ENCODE measurements at places on chromosomes 6 and 20.

GRCh38 chr20:63017826-63018411 is 11.2 kb upstream of the BHLHE23 start:
- DNase-seq = no peak

- DNase-seq = no peak
Observed at GRCh38 chr6:109075934-109076333, 18.7 kb downstream of the SESN1 start.

DNA sequence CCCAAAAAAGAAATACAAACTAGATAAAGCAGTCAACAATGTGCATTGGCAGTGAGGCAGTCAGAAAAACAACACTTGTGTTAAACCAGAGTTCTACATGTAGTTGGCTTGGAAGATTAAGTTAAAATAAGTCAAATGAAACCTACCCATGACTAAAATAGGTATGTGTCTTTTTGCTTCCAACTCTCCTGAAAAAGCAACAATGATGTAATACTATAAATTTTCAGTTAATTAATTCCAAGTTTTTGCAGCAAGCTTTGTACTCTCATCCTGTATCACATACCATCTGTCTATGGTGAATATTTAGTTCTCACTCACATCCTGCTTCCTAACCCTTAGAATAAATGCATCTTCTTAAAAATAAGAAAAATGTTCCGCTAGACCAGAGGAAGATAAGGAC is 261.5 kb downstream of the KIF16B start:
- no peak for DNase-seq

- DNase-seq = no peak
Observed at GRCh38 chr6:28531479-28532128, 5.9 kb downstream of the GPX5 start.

- no peak for DNase-seq
Observed at GRCh38 chr6:147651249-147652063, 143.0 kb downstream of the SAMD5 start.

- DNase-seq = no peak
Observed at GRCh38 chr6:10873374-10873773, 8.5 kb downstream of the GCM2 start.

GRCh38 chr6:170040906-170041305 is 250.0 kb downstream of the DLL1 start:
- DNase-seq = no peak

DNA sequence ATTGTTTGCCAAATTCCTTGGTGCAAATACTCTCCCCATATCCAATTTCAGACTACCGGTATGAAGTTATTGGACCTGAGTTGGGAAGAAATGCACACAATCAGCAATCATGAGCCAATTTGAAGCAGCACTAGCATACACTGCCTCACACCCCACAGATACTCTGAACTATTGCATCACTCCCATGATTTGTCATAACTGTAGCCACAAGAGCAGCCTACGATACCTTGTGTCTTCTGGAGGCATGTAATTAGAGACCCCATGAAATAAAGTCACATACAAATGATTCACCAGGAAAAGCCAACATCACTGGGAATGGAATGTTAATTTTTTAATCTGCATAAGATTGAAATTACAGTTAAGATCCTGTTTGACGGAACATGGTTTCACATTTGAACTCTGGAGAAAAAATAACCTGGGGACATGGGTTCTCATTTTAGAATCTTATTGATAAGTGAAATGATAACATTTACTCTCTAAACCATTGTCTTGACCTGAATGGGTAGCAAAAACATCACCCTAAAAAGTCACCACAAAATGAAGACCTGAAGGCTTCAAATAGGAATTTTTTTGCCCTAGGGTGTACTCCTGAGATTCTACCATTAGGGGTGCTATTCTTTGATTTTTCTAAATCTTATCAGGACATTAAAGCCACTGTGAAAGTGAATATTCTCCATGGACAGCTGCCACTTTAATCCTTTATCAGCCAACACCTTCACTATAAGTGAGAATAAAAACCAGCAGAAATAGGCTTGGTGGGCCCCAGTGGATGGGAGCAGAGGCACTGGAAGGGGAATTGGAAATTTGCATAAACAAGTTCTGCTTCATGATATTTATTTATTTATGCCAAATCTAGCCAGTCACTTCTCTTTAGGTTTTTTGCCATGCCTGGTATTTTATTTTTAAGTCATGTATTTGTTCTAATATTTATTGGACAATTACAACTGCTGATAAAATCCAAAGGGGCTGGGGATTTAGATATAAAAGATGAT is 34.5 kb upstream of the HBS1L start:
- no peak for DNase-seq

DNA sequence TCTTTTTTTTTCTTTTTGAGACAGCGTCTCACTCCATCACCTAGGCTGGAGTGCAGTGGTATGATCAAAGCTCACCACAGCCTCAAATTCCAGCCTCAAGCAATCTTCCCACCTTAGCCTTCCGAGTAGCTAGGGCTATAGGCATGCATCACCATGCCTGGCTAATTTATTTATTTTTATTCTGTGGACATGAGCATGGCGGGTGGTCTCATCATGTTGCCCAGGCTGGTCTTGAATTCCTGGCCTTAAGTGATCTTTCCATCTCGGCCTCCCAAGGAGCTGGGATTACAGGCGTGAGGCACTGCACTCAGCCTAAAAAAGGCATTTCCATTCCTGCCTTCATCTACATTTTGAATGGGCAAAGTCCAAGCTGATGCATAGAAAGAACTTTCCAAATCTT is 56.2 kb upstream of the BEND3 start:
- no peak for DNase-seq

DNA sequence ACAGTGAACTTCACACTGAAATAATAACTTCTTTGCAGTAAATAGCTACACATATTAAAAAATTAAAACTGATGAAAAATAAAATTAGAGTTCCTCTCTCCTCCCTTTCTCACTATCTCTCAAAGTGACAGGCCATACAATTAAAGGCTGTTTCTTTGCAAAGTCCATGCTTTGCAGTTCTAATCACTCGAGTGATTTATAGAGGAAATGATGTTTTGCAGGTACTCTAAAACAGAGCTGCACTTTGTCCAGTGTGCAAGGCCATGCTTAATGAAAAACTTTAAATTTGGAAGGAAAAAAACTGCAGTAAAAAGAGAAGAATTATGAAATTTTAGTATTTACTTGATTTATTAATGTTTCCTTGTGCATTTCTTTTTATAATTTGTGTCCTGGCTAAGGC is 112.5 kb downstream of the GMDS start:
- no peak for DNase-seq

DNA sequence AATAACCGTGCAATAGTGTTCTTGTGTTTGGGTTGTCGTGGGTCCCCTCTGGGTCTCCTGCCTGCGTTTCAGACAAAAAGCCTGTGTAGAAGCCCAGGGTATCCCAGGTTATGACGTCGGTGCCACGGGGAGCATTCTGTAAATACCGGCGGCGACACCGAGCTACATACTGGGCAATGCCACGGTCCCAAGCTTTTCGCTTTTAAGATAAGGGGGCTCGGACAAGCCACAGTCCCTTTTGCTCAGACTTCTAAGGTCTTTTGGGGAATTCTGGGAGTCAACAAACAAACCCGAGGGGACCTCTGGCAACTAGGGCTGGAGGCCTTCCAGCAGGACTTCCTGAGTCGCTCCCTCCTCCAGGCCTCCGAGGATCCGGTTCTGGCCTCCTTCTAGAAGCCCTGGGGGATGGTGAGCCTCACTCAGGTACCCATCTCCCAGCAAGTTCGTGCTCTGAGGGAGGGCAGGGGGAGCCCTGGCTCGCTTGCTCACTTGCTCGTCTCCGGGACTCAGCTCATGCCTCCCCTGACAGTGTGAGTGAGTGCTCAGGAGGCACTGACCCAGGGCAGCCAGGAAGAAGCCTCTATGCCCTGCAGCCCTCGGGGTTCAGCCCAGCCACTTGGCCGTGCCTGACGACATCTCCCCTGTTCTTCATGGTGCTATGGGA is 62.4 kb upstream of the MRPS10 start:
- no peak for DNase-seq

DNA sequence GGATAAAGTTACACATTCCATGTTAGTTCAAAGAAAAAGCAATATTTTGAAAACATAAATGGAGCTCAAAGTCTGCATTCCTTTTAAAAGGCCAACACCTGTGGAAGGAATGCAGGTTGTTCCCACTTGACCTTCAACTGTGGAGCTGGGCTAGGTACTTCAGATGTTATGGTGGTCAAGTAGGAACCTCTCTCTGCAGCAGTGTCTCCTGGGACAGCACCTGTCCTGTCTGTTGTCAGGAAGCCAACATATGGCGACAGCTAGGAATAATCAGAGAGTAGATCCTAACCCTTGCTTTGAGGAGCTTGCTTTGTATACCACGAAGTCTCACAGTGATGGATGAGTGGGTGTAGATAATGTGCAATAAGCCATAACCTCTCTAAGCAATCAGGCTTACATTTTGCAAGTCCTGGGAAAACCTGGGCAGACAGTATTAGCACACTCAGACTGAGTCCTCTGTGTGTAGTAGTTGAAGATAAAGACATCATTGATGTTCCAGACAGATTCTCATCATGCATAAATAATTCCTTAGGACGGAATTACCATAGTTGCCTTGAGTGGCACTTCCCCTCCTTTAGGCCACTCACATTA is 347.5 kb downstream of the PRL start:
- DNase-seq = no peak

GRCh38 chr6:42313941-42314570 is 96.4 kb upstream of the MRPS10 start:
- DNase-seq = no peak

- no peak for DNase-seq
Observed at GRCh38 chr20:12053353-12053752, 135.7 kb downstream of the BTBD3 start.

DNA sequence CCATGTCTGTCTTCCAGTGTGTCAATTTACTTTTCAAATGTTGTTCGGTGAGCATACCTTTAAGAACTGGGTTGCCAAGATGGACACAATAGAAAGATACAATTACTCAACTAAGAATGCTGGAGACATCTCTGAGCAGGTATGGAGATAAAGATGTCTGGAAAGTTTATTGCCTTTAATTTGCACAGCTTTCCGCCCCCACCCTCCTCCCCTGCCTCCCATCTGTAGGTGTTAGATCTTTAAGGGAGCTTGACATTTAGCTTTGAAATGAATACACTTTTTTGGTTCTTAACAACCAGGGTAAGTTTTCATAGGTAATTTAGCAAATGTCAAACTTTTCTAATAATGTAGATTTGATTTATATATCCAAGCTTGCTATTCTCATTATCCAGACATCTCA is 104.4 kb downstream of the BTBD3 start:
- DNase-seq = no peak

DNA sequence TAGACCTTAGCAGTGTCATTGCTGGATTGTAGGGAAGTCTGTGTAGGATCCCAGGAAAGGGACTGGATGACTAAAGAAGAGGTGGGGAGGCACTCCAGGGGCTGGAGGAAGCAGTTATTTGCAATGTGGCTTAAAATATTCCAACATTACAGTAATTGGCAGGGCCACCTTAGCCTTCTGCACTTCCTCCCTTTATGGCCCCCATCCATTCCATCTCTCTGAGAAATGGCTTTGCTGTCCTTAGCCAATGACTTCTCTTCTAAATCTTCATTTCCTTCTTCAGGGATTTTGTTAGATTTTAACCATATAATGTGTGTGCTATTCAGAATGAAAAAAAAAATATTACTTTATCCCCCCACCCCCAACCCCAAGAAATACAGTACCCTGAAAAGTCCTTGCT is 6.4 kb downstream of the ADGRF5 start:
- no peak for DNase-seq

GRCh38 chr6:155182103-155182502 is 81.7 kb upstream of the CLDN20 start:
- DNase-seq = no peak

DNA sequence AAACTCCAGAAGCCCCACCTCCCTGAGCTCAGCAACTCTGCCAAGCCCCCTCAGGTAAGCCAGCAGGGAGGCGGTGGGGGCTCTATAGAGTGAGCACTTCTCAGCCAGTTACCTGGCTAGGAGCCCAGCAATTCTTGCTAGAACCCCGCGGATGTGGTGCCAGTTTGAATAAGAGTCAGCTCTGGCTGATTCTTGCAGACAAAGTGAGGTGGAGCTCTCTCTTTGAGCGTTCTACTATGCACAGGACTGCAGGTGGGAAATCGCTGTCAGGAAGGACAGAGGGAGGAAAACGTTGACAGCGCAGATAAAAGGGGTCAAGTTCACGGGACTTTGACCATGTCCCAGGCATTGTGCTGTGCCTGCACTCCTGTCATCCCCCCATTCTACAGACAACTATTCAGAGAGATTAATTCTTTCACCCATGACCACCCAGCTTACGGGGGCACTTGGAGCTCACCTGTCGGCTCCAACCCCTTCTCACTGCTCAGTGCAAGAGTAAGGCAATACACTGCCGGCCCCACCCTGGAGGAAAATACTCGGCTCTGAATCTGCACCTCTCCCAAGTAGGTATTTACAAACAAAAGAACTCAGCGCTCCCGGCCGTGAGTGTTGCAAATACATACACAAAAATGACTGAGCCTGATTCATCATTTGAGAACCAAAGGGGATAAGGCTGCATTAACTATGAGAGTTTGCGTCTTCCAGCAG is 92.9 kb downstream of the ANKRD60 start:
- DNase-seq = no peak

DNA sequence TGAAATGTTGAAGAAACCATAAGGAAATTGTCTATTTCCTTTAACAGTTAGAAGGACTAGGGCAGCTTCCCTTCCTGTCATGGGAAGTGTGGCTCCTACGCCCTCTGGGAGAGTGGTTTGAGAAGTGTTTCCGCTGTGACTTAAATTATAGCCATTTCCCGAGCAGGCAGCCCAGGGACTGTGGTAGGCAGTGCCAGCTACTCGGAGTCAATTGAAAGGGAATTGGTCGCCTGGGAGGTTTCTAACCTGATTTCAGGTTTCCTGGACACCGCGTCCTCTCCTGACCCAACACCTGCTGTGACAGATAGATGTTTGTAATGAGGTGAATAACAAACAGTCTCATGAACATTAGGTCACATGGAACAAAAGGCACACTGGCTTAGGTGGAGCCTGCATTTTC is 256.1 kb upstream of the PLCB4 start:
- no peak for DNase-seq

- DNase-seq = no peak
Observed at GRCh38 chr20:19212821-19213502, 520 bp downstream of the SLC24A3 start.

DNA sequence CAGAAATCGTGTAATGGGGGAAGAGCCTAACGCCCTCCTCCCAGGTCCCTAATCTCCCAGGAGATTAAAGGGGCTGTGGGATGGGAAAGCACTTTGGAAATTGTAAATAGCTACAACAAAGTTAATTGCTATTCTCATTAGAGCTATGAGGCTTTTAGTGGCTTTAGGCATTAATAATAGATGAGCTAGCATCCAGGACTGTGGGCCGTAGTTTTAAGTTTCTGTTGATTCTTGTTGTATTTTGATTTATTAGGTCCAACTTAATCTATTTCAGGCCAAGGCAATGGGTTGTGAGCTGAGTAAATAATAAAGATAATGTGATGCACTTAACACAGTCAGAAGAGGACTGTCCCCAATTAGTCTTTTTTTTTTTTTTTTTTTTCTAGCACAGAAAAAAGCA is 67.7 kb downstream of the ANKRD6 start:
- DNase-seq = no peak

- no peak for DNase-seq
Observed at GRCh38 chr20:36826554-36827244, 49.2 kb upstream of the TLDC2 start.

GRCh38 chr20:13289031-13289430 is 68.0 kb downstream of the ISM1 start:
- DNase-seq = no peak

- DNase-seq = no peak
Observed at GRCh38 chr6:70905742-70906141, 51.1 kb downstream of the B3GAT2 start.

GRCh38 chr6:56407883-56408410 is 160.6 kb upstream of the COL21A1 start:
- no peak for DNase-seq
